Activated T-helper 1 cell treated with anti-CD3 and anti-CD28 coated beads, Interleukin-2, amount 50 U/mL, for 16 hours (primary cell): ENCODE measurements at places on chromosomes 7 and 10.

DNA sequence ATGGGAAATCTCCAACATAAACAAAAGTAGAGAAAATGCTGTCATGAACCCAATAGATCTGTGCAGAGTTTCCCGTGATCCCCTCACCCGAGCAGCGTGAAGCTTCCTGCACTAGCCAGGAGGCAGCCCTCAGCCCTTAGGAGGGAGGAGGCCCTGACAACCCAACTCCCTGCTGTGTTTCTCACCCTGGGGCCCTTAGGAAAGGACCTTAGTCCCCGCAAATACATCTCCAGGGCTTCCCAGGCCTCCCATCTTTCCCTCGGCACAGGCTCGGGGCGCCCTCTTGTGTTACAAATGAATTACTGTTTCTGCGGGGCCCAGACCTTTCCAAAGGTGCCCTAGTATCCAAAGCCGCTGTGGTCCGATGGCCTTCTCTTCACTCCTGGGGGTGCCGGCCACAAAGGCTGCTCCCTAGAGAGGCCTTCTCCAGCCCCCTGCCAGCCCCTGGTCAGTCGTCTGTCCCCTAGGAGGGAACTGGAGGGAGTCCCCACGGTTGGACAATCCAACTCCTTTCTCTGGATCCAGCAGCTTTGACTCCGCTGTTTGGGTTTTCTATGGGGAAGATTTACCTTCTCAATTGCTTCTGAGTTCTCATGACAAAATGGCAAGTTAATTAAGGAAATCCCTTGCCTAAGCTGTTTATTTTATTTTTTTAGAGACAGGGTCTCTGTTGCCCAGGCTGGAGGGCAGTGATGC is 49.9 kb upstream of the SH2B2 start:
- DNase-seq: peak; percentile 3

GRCh38 chr7:48250441-48250951 is 79.2 kb downstream of the ABCA13 start:
- no peak for DNase-seq

GRCh38 chr7:100208911-100209408 is 10.8 kb upstream of the PVRIG start:
- DNase-seq: no peak

GRCh38 chr7:20064974-20065862 is 152.0 kb downstream of the MACC1 start:
- no peak for DNase-seq

- no peak for DNase-seq
Measured at GRCh38 chr7:78134774-78135173, 336.2 kb downstream of the PHTF2 start.

GRCh38 chr7:518630-519483 is 789 bp downstream of the PDGFA start:
- DNase-seq: no peak

GRCh38 chr10:67812007-67812406 is 26.0 kb downstream of the DNAJC12 start:
- no peak for DNase-seq

DNA sequence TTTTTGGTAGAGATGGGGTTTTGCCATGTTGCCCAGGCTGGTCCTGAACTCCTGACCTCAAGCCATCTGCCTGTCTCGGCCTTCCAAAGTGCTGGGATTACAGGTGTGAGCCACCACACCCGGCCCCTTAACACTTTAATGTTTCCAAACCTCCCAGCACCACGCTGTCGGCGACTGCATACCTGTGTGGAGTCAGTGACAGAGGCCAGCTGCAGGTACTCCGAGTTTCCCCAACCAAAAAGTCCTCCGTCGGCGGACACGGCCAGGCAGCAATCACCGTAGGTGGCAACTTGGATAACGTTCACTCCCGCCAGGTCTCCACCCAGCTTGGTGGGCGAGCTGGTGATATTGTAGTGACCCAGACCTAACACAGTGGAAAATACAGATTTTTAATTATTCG is 15.2 kb downstream of the RCC1L start:
- DNase-seq: no peak

DNA sequence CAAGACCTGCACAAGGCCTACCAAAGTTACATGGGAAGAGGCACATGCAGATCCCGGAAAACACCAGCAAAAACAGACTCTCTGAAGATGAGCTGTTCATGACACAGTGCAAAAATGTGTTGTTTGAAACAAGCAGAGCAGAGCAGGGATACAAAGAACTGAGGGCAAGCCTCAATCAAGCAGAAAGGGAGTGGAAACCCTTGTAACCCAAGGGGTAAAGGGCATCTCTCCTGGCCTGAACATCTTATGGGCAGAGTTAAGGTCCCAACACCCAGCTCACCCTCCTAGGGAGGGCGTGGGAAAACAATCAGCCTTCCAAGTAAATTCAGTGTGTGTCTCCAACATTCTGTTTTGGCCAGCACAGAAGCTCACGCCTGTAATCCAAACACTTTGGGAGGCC is 10.5 kb downstream of the PSPH start:
- DNase-seq: no peak

DNA sequence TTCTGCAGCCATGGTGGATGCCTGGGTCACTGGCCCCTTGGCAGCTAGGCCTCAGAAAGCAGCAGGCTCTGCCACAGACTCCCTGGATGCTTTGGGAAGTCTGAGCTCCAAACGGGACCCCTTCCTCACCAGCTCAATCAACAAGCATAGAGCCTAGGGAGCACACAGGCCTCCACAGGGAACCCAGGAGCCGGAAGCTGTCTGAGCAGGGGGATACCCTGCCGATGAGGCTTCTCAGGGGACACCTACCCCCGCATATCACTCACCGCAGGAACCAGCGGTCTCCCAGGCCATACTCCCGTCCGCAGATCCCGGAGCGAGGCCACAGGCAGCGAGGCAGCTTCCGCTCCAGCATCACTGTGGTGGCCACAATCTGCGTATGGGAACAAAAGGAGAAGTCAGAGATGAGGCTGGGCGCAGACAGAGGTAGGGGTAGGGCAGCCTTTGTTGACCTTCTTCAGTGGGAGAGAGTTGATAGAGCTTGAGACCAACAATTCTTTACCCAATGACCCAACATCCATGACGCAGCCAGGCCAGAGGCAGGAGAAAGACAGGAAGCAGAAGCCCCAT is 13.4 kb downstream of the TRPV6 start:
- DNase-seq: no peak

DNA sequence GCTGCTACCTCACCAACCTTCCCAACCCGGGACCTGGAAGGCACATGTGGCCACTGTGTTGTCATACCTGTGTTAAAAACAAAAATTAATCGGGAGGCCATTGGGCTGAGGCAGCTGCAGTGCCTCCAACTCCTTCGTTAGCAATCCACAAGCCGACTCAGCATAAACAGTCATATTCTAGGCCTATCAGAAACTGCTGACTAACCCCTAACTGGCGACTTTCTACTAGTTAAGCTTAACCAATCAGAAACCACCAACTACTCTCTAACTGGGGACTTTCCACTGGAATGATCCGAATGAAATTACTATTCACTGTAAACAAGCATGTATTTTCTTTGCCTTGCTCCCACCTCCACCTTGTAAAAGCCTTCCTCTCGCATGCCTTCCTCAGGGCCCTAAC is 14.1 kb upstream of the TMEM72 start:
- DNase-seq: no peak

- DNase-seq: no peak
Measured at GRCh38 chr7:106344861-106345260, 60.1 kb upstream of the NAMPT start.

DNA sequence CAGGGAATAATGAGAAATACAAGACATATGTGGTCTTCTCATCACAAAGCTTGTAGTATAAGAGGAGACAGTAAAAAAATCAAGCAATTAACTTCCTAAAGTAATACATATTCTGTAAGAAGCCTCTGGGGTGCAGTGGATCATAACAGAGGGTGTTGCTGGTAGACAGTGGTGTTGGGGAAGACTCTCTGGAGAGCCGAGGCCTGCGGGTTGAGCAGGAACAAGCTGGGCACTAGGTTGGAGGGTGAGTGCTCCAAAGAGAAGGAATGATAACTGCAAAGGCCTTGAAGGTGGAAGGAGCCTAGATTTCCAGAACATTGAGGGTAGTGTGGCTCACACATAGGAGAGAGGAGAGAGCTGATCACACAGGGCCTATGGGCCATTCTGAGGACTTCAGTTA is 1.5 kb downstream of the GIMAP4 start:
- no peak for DNase-seq

- no peak for DNase-seq
Measured at GRCh38 chr10:112875476-112876267, 74.4 kb upstream of the TCF7L2 start.

GRCh38 chr10:105288026-105288425 is 646.9 kb downstream of the SORCS3 start:
- no peak for DNase-seq

GRCh38 chr10:24449321-24449740 is 240.4 kb downstream of the KIAA1217 start:
- DNase-seq: no peak

- DNase-seq: no peak
Measured at GRCh38 chr7:30146127-30146612, 11.4 kb downstream of the MTURN start.

DNA sequence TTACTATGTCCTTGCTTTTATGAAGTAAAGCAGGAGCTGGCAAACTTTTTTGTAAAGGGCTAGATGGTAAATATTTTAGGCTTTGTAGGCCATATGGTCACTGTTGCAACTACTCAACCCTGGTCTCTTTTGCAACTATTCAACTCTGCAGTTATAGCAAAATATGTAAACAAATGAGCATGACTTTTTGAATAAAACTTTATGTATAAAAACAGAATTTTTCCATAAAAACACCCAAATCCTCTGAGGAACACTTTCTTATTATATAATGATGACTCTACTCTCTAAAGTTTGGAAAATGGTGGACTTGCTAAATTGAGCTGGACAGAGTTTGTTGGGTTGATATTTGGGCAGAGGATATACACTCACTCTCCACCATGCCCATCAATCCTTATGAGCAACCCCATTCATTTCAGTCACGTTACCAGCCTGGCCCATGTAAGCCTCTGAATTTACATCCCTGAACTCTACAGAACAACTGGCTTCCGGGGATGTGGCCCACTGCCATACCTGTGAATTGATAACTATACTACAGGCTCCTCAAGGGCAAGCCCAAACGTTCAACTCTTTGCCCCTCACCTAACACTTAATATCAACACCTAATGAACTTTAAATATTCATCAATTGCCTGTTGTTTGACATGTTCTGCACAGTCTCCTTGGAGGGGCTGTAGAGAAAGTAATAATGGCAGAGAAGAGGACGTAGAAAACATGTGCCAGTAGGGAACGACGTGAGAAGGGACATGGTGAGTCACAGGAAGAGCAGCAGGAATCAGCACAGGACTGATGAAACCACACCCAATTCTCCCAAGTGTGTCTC is 37.6 kb downstream of the SGMS1 start:
- DNase-seq: no peak

DNA sequence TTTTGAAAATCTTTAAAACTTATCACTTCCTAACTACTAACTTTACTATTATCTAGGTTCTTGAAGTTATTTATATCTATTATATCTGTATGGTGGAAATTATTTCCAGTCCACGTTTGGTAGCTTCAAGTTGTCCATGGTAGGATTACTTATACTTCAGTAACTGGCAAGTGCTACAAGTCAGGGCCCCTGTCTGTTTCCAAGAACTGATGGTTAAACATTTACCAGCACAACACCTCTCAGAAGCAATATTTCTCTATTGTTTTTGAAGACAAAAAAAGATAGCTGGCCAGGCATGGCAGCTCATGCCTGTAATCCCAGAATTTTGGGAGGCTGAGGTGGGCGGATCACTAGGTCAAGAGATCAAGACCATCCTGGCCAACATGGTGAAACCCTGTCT is 240.4 kb upstream of the RHOBTB1 start:
- no peak for DNase-seq

DNA sequence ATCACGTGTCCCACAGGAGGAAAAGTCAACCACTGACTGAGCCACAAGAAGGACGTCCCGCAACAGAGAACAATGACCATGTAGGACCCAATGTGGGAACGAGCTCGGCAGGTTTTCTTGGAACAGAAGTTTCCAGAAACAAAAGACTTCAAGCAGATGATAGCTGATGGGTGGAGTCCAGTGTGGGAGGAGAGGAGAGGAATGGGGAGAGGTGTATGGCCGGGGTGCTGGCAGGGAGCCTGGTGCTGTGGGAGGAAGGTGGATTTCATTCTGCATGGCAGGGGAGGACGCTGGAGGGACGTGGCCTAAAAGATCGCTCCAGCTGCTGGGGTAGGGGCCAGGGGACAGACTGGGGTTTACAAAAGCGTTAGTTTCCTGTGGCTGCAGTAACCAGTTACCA is 48.5 kb upstream of the LMTK2 start:
- DNase-seq: no peak

- DNase-seq: no peak
Measured at GRCh38 chr7:35700333-35700732, 5.4 kb upstream of the HERPUD2 start.

DNA sequence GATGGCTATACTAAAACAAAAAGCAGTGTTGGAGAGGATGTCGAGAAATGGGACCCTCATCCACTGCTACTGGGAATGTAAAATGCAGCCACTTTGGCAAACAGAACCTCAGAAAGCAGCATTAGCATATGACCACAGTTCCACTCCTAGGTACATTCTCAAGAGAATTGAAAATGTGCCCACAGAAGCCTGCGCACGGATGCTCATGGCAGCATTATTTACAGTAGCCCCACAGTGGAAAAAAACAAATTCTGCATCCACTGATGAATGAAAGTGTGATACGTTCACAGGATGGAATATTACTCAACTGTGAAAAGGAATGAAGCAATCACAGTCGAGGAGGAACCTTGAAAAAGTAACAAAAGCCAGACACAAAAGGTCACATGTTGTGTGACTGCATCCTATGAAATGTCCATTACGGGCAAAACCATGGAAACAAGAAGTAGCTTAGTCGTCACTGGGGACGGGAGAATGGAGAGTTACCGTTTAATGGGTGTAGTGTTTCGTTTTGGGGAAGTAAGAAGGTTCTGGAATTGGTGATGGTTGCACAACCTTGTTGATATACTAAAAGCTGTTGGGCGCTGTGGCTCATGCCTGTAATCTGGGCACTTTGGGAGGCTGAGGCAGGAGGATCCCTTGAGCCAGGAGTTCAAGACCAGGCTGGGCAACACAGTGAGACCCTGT is 2.5 kb upstream of the UPK3B start:
- DNase-seq: no peak

- DNase-seq: no peak
Measured at GRCh38 chr7:18450019-18450418, 45.5 kb upstream of the HDAC9 start.

- no peak for DNase-seq
Measured at GRCh38 chr7:129147731-129148130, 3.2 kb downstream of the TSPAN33 start.

GRCh38 chr7:80941208-80941758 is 22.4 kb upstream of the SEMA3C start:
- DNase-seq: no peak

GRCh38 chr10:1287971-1288401 is 231.8 kb downstream of the WDR37 start:
- DNase-seq: no peak

DNA sequence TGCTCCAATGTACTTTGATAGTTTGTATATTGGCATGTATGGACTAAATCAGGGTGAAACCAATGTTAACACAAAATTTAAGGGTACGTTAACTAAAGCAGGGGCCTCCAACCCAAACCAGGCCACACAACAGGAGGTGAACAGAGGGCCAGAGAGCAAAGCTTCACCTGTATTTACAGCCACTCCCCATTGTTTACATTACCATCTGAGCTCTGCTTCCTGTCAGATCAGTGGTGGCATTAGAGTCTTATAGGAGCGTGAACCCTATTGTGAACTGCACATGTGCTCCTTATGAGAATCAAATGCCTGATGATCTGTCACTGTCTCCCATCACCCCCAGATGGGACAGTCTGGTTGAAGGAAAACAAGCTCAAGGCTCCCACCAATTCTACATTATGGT is 62.0 kb upstream of the SCIN start:
- DNase-seq: no peak
